ENCODE measurements at places on chromosomes 12 and 14. TPM values are rescaled to one million over a fixed set of nuclear protein-coding genes. Genes with fewer than 3 reads are reported as not detected.

The GPD1 gene
- 0.20 TPM for total RNA-seq

The P2RX2 gene
- total RNA-seq = not detected

The HOXC9 gene
- total RNA-seq = not detected

The AICDA gene
- total RNA-seq = not detected

The FGF23 gene
- not detected for total RNA-seq

The MFAP5 gene
- total RNA-seq = not detected

The EML5 gene
- total RNA-seq = 3.8 TPM

The SAMD15 gene
- total RNA-seq = 0.11 TPM

The DIO2 gene
- total RNA-seq = not detected

The IAPP gene
- not detected for total RNA-seq

The ACRBP gene
- 2.0 TPM for total RNA-seq

The SLC38A6 gene
- 2.9 TPM for total RNA-seq

The FAR2 gene
- 7.0 TPM for total RNA-seq

The PPM1H gene
- 0.07 TPM for total RNA-seq

The ADAMTS20 gene
- total RNA-seq = not detected

The RHOJ gene
- total RNA-seq = not detected

The GPR68 gene
- 14.0 TPM for total RNA-seq

The CLEC14A gene
- not detected for total RNA-seq

The NGB gene
- total RNA-seq = not detected

The SERPINA3 gene
- total RNA-seq = not detected

The DLGAP5 gene
- total RNA-seq = 75.4 TPM

The GAS2L3 gene
- total RNA-seq = 1.3 TPM

The GLIPR1L2 gene
- 0.43 TPM for total RNA-seq

The STAC3 gene
- 1.7 TPM for total RNA-seq

The ACIN1 gene
- 139 TPM for total RNA-seq

The ZNF641 gene
- total RNA-seq = 5.1 TPM

The KRT86 gene
- not detected for total RNA-seq

The B3GNT4 gene
- 5.1 TPM for total RNA-seq

The TAC3 gene
- 0.54 TPM for total RNA-seq

The CIT gene
- total RNA-seq = 48.4 TPM

The SELPLG gene
- total RNA-seq = 23.8 TPM

The SMOC1 gene
- not detected for total RNA-seq

The KITLG gene
- total RNA-seq = not detected

The SYNE3 gene
- total RNA-seq = 64.1 TPM

The CLEC4D gene
- not detected for total RNA-seq

The CYP27B1 gene
- 7.6 TPM for total RNA-seq

The EEF1AKMT3 gene
- total RNA-seq = 4.3 TPM

The SLC38A4 gene
- not detected for total RNA-seq

The SPTB gene
- total RNA-seq = 0.27 TPM

The VRTN gene
- total RNA-seq = not detected

The FNTB gene
- 23.5 TPM for total RNA-seq
